ENCODE measurements at places on chromosomes 11 and 22.

DNA sequence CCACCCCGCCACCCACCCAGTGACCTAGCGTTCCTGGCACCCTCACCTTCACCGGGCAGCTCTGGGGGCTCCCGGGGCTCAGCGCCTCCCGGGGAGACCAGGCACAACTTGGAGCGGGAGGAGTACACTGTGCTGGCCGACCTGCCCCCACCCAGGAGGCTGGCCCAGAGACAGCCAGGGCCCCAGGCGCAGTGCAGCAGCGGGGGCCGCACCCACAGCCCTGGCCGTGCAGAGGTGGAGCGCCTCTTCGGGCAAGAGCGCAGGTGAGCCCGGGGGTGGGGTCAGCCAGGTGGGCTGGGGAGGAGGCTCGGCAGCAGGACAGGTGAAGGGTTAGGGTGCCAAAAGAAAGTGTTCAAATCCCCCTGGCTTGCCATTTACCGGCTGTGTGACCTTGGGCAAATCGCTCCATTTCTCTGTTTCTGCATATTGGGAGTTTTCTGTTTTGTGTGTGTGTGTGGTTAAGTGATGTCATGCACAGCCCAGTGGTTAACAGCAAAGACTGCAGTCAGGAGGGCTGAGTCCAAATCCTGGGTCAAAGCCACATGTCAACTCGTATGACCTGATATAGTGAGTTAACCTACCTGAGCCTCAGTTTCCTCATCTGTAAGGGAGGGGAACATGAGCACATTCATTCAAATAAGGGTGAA lies 29.5 kb downstream of the TRIOBP start:
- H3K4me1 ChIP-seq = peaks cover 2% of the 10 kb centered on the region
- no peak for DNase-seq
- no peak overlapping the region for H3K27ac ChIP-seq
- H3K36me3 ChIP-seq = no peaks in the 10 kb centered on the region

DNA sequence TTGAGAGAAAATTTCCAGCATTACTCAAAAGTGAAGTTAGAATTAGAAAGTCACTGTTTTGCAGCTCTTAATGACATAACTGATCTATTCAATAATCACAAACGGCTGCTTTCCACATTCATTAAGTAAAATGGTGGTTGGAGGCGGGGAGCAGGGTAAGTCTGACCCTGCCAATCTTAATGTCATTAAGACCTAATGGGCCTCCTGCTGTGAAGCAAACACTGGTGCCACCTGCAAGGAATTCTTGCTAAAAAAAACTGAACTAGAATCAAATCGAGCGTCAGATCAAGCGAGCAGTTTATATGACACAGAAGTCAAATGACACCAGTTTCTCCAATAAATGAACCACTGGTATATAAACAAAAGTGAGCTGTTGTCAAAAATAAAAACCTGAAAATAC lies 351.5 kb downstream of the BRD1 start:
- no peaks in the 10 kb centered on the region for H3K27me3 ChIP-seq
- no peaks in the 10 kb centered on the region for H3K4me1 ChIP-seq
- no peaks in the 10 kb centered on the region for H3K36me3 ChIP-seq
- H3K4me3 ChIP-seq = no peak overlapping the region
- no peak overlapping the region for H3K27ac ChIP-seq

GRCh38 chr11:61305417-61305816 lies 10.3 kb upstream of the VWCE start:
- no peaks in the 10 kb centered on the region for H3K4me1 ChIP-seq
- no peaks in the 10 kb centered on the region for H3K27me3 ChIP-seq
- no peak overlapping the region for H3K27ac ChIP-seq
- H3K4me3 ChIP-seq = no peak overlapping the region

GRCh38 chr11:34509336-34509876 lies 4.2 kb downstream of the ELF5 start:
- no peak overlapping the region for H3K27ac ChIP-seq
- DNase-seq = no peak
- H3K4me1 ChIP-seq = no peaks in the 10 kb centered on the region
- H3K4me3 ChIP-seq = no peak overlapping the region
- H3K27me3 ChIP-seq = no peaks in the 10 kb centered on the region

DNA sequence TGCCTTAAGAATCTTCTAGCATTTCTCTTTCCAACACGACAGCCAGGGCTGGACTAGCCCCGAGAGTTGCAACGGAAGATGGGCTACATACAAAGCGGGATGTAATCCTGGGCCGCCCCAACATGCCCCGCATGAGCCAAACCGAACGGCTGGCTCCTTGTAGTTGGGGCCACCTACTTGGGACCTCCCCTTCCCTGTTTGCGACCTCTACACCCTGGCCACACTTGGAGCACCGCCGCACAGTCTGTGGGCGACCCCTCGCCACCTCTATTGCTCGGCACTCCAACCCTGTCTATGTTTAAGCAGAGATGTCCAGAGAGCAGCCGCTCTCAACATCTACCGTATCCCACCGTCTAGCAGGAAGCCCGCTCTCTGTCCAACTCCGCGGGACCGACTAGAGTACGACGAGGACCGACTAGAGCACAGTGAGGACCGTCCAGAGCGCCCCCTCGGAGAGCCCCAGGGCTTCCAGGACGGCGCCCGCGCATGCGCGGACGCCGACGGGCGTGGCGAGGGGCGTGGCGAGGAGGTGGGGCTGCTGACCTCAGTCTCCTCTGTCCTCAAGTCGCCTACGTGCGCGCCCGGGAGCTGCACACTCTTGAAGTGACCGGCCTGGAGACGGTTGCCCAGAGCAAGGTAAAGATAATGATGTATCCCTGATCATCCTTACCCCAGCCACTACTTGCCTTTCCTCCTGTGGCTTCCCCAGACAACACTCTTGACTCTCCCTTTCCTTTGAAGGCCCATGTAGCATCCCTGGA lies 32.3 kb downstream of the NEAT1 start:
- H3K4me1 ChIP-seq = peaks cover 12% of the 10 kb centered on the region
- DNase-seq = peak; percentile 77
- H3K4me3 ChIP-seq = peak overlapping the region; percentile 71
- peak overlapping the region; percentile 93 for H3K27ac ChIP-seq

DNA sequence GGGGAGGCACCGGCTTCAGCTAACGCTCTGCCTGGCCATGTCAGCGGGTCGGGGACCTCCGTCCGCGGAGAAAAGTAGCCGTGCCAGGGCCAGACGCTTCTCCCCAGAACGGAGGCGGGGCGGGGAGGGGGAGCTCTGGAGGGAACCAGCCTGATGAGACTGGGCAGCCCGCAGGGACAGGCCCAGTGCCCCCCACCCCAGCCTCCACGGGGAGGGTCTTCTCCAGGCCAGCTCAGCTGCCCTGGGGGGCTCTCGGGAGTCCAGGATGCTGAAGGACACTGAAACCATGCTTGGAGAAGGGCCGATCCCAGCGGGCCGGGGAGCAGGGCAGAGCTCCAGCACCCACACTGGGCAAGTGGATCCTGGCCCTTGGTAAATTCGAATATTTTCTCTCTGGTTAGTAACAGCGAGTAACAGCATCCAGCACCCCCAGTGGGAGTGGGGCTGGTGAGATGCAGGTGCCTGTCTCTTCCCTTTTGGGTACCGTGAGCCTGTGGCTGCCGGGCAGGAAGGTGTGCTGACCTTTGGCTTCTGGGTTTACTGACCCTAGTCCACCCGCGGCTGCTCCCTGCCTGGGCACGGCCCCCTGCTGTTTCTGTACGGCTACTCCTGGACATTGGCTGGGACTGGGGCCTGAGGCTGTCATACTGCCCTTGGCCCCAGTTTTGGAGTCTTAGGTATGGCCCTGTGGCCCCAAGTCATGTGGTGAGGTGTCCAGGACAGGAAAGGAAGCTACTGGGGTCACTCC lies 35.8 kb downstream of the GRAMD4 start:
- H3K27ac ChIP-seq = no peak overlapping the region
- no peaks in the 10 kb centered on the region for H3K36me3 ChIP-seq
- no peak for DNase-seq
- H3K4me3 ChIP-seq = no peak overlapping the region
- H3K4me1 ChIP-seq = no peaks in the 10 kb centered on the region
- H3K27me3 ChIP-seq = no peaks in the 10 kb centered on the region

- H3K4me3 ChIP-seq = no peak overlapping the region
- H3K4me1 ChIP-seq = peaks cover 10% of the 10 kb centered on the region
- H3K36me3 ChIP-seq = no peaks in the 10 kb centered on the region
- H3K27me3 ChIP-seq = no peaks in the 10 kb centered on the region
Measured at GRCh38 chr11:12048936-12049790, 40.7 kb upstream of the DKK3 start.

DNA sequence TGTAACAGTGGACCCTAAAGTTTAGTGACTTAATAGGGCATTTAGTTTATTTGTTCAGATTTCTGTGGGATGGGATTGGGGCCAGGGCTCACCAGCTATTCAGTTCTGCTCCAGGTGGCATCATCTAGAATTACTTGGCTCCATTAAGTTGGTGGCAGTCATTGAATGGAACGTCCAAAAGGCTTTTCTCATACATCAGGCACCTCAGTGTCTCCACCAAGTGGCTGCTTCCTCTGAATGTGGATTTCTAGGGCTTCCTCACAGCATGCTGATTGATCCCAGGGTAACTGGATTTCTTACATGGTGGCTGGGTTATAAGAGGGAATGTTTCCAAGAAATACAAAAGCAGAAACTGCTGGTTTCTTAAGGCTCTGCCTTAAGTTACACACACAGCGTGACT lies 34.7 kb downstream of the USP47 start:
- H3K27ac ChIP-seq = no peak overlapping the region
- H3K4me3 ChIP-seq = no peak overlapping the region
- DNase-seq = no peak
- no peaks in the 10 kb centered on the region for H3K36me3 ChIP-seq
- no peaks in the 10 kb centered on the region for H3K27me3 ChIP-seq

DNA sequence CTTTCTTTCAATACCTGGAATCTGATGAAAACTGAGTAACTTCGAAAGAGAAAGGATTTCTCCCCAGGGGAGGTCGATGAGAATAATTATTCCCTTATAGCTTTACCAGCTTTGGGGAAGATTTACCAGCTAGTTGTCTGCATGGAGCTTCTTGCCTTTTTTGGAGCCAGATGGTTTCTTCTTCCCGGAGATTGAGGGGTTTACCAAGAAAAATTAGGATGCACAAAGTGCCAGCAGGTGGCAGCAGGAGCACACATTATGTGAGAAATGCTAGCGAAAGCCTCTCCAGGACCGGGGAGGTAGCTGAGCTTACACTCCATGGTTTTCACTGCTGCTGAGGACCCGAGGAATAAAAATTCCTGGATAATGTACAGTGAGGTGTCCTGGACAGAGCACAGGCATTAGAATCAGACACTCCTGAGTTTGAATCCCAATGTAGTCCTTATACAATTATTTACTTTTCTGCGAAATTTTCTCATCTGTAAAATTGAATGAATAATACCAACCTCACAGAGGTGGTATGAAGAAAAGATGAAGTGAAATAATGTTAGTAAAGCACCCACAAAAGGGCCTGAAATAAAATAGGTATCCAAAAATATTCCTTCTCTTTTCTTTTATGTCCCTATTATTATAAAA lies 46.0 kb upstream of the PARVA start:
- no peaks in the 10 kb centered on the region for H3K36me3 ChIP-seq
- H3K27ac ChIP-seq = no peak overlapping the region
- no peaks in the 10 kb centered on the region for H3K4me1 ChIP-seq

- H3K4me3 ChIP-seq = no peak overlapping the region
- H3K27me3 ChIP-seq = peaks cover 54% of the 10 kb centered on the region
- no peaks in the 10 kb centered on the region for H3K36me3 ChIP-seq
- H3K4me1 ChIP-seq = no peaks in the 10 kb centered on the region
- DNase-seq = no peak
- no peak overlapping the region for H3K27ac ChIP-seq
Measured at GRCh38 chr11:13008061-13008435, 1.1 kb upstream of the RASSF10 start.

DNA sequence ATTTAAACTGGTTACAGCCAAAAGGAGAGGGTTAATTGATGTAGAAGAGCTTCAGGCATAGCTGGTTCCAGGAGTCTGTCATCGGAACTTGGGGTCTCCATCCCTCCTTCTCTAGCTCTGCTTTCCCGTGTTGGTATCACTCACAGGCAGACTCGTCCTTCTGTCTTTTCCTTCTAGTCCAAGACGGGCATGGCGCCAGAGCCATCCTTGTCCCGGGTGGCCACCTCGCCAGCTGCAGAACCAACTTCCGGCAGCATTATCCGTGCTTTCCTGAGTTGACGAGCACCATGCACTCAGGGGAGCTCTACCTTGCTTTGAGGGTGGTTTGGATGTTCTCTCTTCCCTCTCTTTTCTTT lies 14.7 kb downstream of the LINC01488 start:
- H3K4me1 ChIP-seq = peaks cover 12% of the 10 kb centered on the region
- H3K27ac ChIP-seq = peak overlapping the region; percentile 81
- H3K4me3 ChIP-seq = no peak overlapping the region
- no peak for DNase-seq

GRCh38 chr11:104370478-104370877 lies 206.5 kb upstream of the PDGFD start:
- no peaks in the 10 kb centered on the region for H3K36me3 ChIP-seq
- H3K27ac ChIP-seq = no peak overlapping the region
- H3K27me3 ChIP-seq = no peaks in the 10 kb centered on the region
- no peaks in the 10 kb centered on the region for H3K4me1 ChIP-seq

DNA sequence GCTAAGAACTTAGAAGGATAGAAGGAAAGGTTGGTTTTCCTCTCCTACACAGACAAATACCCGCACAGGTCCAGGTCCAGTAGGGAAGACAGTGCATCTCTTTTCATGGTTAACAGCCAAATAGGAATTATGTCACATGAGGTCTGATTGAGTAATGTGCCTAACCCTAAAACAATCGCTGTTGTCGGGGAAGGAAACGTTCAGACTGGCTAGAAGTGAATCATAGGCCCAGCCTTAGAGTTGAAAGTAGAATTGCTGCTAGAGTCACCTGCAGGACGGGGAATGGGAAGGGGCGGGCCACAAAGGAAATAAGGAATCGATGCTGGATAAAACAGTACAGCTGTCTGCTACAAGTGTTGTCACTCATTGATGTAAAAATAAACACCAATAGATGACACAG lies 12.4 kb upstream of the HTATIP2 start:
- H3K4me3 ChIP-seq = no peak overlapping the region
- H3K4me1 ChIP-seq = no peaks in the 10 kb centered on the region
- no peak for DNase-seq
- no peaks in the 10 kb centered on the region for H3K27me3 ChIP-seq
- H3K36me3 ChIP-seq = no peaks in the 10 kb centered on the region
- H3K27ac ChIP-seq = no peak overlapping the region

GRCh38 chr22:38974170-38974825 lies 7.8 kb upstream of the APOBEC3B start:
- no peaks in the 10 kb centered on the region for H3K4me1 ChIP-seq
- no peaks in the 10 kb centered on the region for H3K36me3 ChIP-seq
- H3K27ac ChIP-seq = no peak overlapping the region
- H3K27me3 ChIP-seq = peaks cover 5% of the 10 kb centered on the region
- H3K4me3 ChIP-seq = no peak overlapping the region
